ENCODE measurements at places on chromosomes 3 and 15. TPM values are rescaled to one million over a fixed set of nuclear protein-coding genes. Genes with fewer than 3 reads are reported as not detected.

RBMS3 gene
- not detected for total RNA-seq

HTD2 gene
- 6.4 TPM for total RNA-seq

GOLGA8J gene
- total RNA-seq = not detected

GPR87 gene
- not detected for total RNA-seq

SV2B gene
- not detected for total RNA-seq

POPDC2 gene
- 1.0 TPM for total RNA-seq

PLOD2 gene
- not detected for total RNA-seq

LRRC2 gene
- total RNA-seq = 0.75 TPM

KLHDC8B gene
- 1.6 TPM for total RNA-seq

HDAC11 gene
- total RNA-seq = 4.6 TPM

ZBTB47 gene
- 0.33 TPM for total RNA-seq

PDCD10 gene
- 27.6 TPM for total RNA-seq

LDHAL6B gene
- not detected for total RNA-seq

ALDH1A3 gene
- total RNA-seq = not detected

CPA3 gene
- total RNA-seq = not detected

RFTN1 gene
- 72.9 TPM for total RNA-seq

HHLA2 gene
- total RNA-seq = 0.58 TPM

SELENOT gene
- total RNA-seq = 130 TPM

SYNPR gene
- total RNA-seq = not detected

C3orf52 gene
- 0.19 TPM for total RNA-seq

MYO5C gene
- total RNA-seq = 0.24 TPM

GPR171 gene
- total RNA-seq = 11.5 TPM

COLQ gene
- 3.9 TPM for total RNA-seq

ITIH1 gene
- not detected for total RNA-seq

CADPS gene
- not detected for total RNA-seq

RPL39L gene
- total RNA-seq = 0.65 TPM

BLM gene
- 2.6 TPM for total RNA-seq

PRRT3 gene
- 6.4 TPM for total RNA-seq

CELSR3 gene
- 7.5 TPM for total RNA-seq

NUSAP1 gene
- total RNA-seq = 2.1 TPM

FETUB gene
- total RNA-seq = not detected

ZIC1 gene
- total RNA-seq = not detected

CPEB1 gene
- 0.27 TPM for total RNA-seq

PLS1 gene
- 0.57 TPM for total RNA-seq

RLBP1 gene
- not detected for total RNA-seq

CEP152 gene
- total RNA-seq = 5.1 TPM

GOLGA6D gene
- 0.14 TPM for total RNA-seq

RYR3 gene
- total RNA-seq = not detected

RARB gene
- not detected for total RNA-seq

MST1R gene
- 0.58 TPM for total RNA-seq

COPG1 gene
- 77.0 TPM for total RNA-seq

SCN5A gene
- 0.03 TPM for total RNA-seq

P2RY1 gene
- total RNA-seq = not detected

DPP8 gene
- 30.5 TPM for total RNA-seq

DNAH1 gene
- total RNA-seq = 42.2 TPM

BFSP2 gene
- total RNA-seq = not detected

HAPLN3 gene
- total RNA-seq = 71.3 TPM

AGBL1 gene
- total RNA-seq = not detected

IQCF5 gene
- total RNA-seq = not detected

PDZRN3 gene
- total RNA-seq = not detected

Data from CD8-positive, alpha-beta T cell (primary cell).